NCI-H2227 treated with DMSO at 0.1 percent for 48 hours (cell line): ENCODE measurements at places on chromosomes 2 and 18.

- no peak for DNase-seq
Observed at GRCh38 chr2:239465017-239466001, 64.5 kb upstream of the HDAC4 start.

DNA sequence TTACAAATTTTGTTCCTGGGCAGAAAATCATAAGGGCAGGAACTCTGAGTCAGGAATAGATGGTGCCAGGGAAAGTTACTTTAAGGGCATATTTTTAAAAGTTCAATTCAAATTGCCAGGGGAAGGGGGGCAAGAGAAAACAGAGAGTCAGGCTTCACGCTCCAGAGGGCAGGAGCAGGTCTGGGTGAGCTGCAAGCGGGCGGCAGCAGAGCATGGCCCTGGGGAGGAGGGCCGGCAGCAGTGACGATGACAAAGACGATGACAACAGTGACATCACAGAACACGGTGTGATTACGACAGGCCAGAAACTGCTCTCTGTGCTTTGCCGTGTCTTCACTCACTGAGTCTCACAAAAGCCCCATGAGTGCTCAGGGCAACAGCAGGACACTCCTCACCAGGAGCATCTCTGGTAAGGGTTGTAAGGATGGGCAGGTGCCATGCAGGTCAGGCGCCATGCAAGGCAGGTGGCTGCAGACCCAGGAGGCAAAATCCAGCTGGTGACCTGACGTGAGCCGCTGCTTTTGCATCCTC, 23.3 kb downstream of the CHST10 start:
- DNase-seq: no peak

- DNase-seq: no peak
Observed at GRCh38 chr2:78549766-78550165, 475.7 kb upstream of the REG3G start.

GRCh38 chr2:172098287-172098649, 4.4 kb downstream of the DLX2 start:
- DNase-seq: no peak

DNA sequence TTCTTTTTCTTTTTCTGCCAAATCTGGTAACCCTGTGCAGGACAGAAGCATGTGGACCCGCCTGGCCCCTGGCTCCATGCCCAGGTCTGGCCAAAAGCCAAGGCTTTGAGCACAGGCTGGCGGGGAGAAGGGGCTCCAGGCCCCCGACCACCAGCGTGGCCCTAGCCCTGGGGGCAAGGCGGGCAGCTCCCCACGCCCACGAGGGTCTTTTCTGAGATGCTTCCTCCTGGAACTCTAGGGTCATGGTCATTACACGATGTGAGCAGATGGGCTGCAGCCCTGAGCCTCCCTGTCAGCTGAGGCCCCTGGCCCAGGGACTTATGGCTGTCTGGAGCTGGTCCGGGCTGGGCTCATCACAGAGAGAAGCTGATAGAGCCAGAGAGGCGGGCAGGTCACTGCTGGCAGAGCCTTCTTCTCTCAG, 5.7 kb upstream of the OTOS start:
- no peak for DNase-seq

GRCh38 chr2:220215785-220216184, 588.4 kb downstream of the SLC4A3 start:
- DNase-seq: no peak

GRCh38 chr2:176648700-176649297, 379.6 kb downstream of the MTX2 start:
- DNase-seq: peak; percentile 38

DNA sequence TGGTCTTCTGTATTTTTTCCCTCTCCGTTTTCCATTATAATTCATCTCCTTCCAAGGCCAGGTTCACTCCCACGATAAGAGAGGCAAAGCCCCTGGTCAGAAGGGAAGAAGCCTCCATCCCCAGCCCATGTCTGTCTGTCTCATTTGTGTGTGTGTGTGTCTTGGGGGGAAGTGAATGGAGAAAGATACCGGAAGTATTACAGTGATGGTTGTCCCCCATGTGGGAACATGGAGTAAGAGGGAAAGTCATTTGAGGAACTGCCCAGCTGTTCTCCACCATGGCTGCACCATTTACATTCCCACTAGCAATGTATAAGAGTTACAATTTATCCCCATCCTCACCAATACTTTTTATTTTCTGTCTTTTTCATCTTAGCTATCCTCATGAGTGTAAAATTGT, 113.6 kb upstream of the ATP8B1 start:
- DNase-seq: no peak

- DNase-seq: no peak
Observed at GRCh38 chr2:69944756-69945155, 16.7 kb downstream of the ASPRV1 start.

- no peak for DNase-seq
Observed at GRCh38 chr2:28445448-28446258, 50.2 kb upstream of the PLB1 start.

- no peak for DNase-seq
Observed at GRCh38 chr2:101310090-101310833, 1.8 kb upstream of the RNF149 start.

- no peak for DNase-seq
Observed at GRCh38 chr2:157058161-157058560, 199.3 kb upstream of the GALNT5 start.

GRCh38 chr2:127288274-127288673, 5.7 kb downstream of the ERCC3 start:
- no peak for DNase-seq

- DNase-seq: no peak
Observed at GRCh38 chr2:200677171-200677570, 91.4 kb downstream of the AOX1 start.

DNA sequence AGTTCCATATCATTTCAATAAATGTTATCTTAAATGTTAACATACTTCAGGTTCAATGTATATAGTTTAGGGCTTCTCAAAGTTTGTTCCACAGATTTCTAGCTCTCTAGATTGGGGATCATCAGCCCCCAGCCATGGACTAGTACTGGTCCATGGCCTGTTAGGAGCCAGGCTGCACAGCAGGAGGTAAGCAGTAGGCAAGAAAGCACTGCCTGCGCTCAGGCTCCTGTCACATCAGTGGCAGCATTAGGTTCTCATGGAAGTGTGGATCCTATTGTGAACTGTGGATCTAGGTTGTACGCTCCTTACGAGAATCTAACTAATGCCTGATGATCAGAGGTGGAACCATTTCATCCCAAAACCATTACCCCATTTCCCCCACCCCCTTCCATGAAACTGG, 531.1 kb downstream of the PARD3B start:
- no peak for DNase-seq

DNA sequence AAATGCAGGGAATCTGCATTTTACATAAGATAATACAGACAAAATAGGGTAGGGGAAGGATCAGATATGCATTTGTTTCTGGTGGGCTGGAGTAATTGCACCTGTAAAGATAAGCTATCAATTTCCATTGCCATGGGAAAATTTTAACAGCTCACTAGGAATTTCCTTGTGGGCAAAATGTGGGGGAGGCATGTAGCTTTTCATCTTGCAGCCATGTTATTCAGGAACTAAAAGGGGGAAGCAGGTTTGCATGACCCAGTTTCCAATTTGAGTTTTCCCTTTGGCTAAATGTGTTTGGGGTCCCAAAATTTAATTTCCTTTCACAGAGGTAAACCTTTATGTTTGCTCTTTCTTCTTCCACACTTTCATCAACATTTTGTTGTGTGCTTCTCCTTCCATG, 624.4 kb downstream of the NYAP2 start:
- no peak for DNase-seq

DNA sequence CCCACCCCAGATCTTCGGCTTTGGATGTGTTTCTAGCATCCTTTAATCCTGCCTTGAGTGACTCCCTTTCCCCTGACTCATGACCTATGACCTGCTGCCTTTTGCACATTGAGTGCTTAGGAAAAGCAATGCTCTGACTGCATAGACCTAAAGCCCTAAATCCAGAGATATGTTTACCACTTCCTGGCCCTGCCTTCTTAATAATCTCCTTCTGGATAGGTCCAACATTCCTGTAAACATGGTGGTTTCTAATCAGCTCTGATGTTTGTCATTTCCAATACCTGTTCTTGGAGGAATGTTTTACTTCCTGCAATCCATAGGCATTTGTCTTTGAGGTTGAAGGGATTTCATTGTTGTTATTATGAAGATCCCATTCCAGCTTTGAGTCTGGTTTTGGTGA, 2.3 kb downstream of the SLC3A1 start:
- no peak for DNase-seq

- DNase-seq: no peak
Observed at GRCh38 chr2:169173876-169174275, 104.5 kb downstream of the DHRS9 start.

GRCh38 chr2:190822043-190822442, 58.6 kb upstream of the GLS start:
- no peak for DNase-seq

- peak; percentile 40 for DNase-seq
Observed at GRCh38 chr2:227006189-227006897, 157.7 kb downstream of the COL4A4 start.

GRCh38 chr2:17057109-17058017, 391.7 kb upstream of the CYRIA start:
- DNase-seq: no peak

- no peak for DNase-seq
Observed at GRCh38 chr2:46095830-46096229, 201.4 kb upstream of the EPAS1 start.

DNA sequence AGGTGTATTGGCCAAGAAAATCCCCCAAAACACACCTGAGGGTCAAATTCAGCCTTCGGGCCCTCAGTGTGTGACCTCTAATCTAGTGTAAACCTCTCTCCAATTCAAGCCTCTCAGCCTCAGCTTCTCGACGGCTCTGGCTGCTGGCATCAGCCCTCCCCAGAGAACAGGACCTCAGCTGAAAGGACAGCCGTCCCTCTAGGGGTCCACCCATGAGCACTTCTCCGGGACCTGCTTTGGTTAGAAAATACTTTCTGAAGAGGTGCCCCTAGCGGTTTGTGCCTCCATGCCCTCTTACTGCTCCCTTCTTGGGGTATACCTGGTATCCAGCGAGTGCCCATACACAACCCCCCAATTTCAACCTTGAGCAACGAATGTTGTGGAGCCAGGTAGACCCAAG, 48.8 kb downstream of the INHBB start:
- DNase-seq: no peak

- DNase-seq: no peak
Observed at GRCh38 chr2:98487101-98487805, 42.6 kb downstream of the INPP4A start.

DNA sequence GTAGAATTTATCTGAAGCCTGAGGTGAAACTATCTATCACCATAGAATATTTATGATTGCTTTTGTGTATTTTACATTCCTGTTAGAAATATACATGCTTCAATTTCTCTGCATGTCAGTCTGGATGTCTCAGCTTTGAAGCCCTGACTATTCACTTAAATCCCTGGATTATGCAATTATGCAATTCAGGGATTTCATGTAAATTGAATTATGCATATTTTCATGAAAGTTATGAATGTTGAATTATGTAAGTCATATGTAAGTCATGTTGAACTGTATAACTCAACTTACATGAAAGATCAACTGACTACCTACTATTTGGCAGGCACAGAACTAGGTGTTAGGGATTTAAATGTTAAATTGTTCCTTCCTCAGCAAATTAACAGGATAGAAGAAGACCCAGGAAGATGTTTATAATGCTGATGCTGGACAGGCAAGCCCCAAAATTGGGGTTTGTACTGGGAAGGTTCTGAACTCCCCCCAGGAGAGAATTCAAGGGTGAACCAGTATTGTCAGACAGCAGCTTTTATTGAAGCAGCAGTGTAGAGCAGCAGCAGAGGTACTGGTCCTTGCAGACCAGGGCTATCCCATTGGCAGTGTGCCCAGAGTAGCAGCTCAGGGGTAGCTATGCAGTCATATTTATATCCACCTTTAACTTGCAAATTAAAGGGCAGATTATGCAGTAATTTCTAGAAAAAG, 236.5 kb downstream of the ZNF804A start:
- DNase-seq: no peak

DNA sequence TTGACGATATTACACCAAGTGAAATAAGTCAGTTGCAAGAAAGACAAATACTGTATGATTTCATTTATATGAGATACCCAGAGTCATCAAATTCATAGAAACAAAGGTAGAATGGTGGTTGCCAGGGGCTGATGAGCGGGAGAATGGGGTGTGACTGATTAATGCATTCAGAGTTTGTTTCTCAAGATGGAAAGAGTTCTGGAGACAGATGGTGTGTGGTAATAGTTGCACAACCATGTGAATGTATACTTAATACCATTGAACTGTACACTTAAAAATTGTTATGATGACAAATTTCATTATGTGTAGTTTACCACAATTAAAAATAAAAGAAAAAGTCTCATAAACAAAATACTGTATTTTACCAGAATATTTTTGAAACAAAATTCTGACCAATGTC, 117.3 kb downstream of the PIGN start:
- no peak for DNase-seq
